ENCODE measurements at places on chromosomes 11 and 22.

- DNase-seq = no peak
These were observed 9.3 kb downstream of the OAF start for GRCh38 chr11:120219938-120220746.

DNA sequence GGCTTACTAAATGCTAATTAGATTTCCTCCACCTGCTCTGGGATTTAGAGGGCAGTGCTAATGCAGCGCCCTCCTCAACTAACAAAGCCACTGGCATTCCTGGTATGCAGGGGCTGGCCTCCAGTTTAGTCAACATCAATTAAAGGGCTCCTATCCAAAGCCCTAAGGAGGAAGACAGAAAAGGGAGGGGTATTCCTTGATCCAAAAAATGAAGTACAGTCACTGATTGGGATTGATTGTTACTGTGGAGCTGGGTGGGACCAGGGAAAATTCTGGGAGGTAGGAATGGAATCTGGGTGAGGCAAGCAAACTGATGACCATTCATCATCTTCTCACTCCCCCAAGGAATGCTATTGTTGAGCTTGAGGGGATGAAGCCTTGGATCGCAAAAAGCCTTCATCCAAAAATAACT is 52.2 kb downstream of the GAB2 start:
- peak; percentile 50 for DNase-seq

GRCh38 chr22:37639070-37639760 is at the start of gene SH3BP1:
Gene SH3BP1, plus strand, starts transcription at chr22:37639669. Its CDS starts 119 bp downstream, at chr22:37639788.
- no peak for DNase-seq

DNA sequence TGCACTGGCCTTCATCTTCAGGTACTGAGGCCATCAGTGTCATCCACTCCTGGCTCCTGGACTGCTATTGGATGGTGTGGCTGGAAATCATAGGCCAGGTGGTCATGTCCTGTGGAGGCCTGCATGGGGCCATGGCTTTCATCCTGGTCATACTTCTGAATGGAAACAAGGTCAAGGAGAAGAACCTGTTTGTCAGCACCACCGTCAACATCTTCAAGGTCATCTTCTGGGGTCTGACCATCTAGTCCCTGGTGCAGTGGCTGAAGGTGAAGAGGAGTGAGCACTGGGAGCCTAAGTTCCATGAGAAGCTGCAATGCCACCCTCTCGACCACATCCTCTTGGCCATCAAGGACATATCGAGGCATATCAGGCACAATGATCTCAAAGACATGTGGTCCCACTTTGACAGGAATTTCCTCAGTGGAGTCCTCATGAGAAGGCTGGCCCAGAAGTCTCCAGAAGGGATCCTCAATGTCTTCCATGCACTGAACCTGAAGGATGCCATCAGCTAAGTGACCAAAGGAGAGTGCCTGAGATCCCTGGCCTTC is 120.0 kb upstream of the SERPIND1 start:
- no peak for DNase-seq

DNA sequence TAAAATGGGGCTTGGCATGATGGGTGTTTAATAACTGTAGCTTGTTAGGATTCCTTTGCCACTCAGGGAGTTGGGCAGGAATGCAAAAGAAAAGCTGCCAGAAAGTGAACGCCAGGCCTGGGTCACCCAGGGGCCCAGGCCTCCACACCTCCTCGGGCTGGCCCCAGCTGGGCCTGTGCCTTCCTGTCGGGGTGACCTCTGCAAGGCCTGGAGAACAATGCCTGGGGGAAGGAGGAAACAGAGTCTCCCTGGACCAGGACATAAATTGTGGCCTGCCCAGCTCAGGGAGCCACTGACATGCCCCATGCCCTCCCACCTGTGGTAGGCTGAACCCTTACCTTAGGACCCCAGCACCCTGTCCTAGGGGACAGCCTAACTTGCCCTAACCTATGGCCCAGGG is 21.9 kb downstream of the MN1 start:
- DNase-seq = no peak

GRCh38 chr11:17751558-17751957 is 17.0 kb downstream of the KCNC1 start:
- no peak for DNase-seq

DNA sequence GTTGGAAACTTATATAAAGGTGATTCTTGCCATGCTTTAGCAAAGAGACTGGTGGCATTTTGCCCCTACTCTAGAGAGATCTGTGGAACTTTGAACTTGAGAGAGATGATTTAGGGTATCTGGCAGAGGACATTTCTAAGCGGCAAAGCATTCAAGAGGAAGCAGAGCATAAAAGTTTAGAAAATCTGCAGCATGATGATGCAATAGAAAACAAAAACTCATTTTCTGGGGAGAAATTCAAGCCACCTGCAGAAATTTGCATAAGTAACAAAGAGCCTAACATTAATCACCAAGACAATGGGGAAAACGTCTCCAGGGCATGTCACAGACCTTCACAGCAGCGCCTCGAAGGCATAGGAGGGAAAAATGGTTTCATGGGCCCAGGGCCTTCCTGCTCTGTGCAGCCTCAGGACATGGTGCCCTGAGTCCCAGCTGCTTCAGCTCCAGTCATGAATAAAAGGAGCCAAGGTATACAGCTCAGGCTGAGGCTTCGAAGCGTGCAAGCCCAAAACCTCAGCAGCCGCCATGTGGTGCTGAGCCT is 83.4 kb downstream of the MRTFA start:
- no peak for DNase-seq

GRCh38 chr11:111006227-111006626 is 239.3 kb upstream of the POU2AF2 start:
- no peak for DNase-seq

DNA sequence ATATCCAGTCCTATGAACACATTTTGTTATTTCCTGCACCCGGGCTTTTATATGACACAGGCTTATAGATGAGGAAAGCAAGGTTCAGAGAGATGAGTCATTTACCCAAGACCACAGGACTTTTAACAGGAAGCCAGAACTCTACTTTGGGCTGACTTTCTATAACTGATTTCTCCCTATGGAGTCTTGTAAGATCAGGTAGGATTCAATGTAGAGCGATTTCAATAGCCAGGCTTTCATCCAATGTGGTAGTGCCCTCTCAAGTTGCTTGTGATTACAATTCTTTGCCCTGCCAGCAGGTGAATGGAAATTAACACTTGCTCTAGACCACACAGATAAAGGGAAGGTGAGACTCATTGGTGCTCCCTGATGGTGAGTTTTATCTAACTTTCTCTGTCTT is 378.3 kb downstream of the INSC start:
- DNase-seq = peak; percentile 3

DNA sequence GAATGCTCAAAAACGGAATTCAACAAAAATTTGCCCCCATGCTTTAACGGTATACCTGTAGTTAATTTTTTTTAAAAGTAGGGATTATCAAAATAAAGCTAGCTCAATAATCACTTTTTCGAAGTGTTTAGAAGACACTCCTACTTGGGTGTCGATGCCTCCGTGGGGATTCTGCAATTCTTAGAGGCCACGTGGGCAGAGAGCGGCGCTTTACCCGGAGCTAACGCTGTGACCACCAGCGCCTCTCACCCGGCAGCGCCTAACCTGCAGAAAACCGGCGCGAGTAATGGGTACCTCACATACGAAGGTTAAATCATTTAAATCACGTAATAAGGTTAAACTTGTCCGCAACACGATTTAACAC is 583 bp downstream of the TAF1D start:
- peak; percentile 67 for DNase-seq

- peak; percentile 76 for DNase-seq
These were observed 19.9 kb downstream of the TRIM44 start for GRCh38 chr11:35682230-35683173.

DNA sequence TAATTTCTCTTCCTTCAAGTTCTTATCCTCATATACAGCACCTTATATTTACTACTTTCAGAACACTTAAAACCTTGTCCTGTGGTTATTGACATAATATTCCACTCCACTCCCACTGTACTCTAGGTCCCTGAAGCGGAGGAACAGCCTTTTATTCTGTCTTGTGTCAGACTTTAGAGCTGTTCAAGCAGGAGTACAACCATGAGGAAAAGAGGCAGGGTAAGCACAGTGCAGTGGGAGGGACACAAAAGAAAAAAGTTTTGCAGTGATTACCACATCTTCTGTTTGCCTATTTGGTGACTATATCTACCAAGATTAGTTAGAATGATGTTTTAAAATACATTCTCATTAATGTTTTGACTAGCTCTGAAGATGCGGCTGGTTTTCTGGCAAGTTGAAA is 122.0 kb upstream of the CEP126 start:
- DNase-seq = no peak

- DNase-seq = no peak
These were observed 167.1 kb downstream of the ADAMTS15 start for GRCh38 chr11:130615561-130615960.

DNA sequence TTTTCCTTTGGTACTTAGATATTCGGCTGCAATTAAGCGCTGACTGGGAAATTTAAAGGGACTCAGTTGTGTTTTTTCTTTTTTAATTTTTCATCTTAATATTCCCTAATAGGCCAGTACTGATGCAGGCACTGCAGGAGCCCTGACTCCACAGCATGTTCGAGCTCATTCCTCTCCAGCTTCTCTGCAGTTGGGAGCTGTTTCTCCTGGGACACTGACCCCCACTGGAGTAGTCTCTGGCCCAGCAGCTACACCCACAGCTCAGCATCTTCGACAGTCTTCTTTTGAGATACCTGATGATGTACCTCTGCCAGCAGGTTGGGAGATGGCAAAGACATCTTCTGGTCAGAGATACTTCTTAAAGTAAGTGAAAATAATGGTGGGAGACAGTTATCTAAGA is 3.8 kb downstream of the YAP1 start:
- DNase-seq = no peak

DNA sequence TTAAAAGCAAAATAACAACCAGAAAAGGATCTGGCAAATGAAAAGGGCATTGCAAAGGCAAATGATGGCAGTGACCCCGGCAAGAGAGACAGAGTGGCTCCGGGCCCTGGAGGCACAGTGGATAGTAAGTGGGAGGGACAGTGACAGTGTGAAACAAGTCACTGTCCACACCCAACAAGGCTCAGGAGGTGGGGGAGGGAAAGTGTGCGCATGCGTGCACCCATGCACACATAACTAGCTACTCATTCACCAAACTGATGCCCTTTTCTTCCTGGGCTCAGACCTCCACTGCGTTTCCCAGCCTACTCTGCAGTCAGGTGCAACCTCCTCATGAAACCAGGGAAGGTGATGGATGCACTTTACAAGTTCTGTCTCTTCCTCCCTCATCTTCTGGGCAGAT is 108.4 kb downstream of the SHANK2 start:
- no peak for DNase-seq

- DNase-seq = peak; percentile 46
These were observed 335 bp downstream of the TMEM138 start for GRCh38 chr11:61362542-61362875.

DNA sequence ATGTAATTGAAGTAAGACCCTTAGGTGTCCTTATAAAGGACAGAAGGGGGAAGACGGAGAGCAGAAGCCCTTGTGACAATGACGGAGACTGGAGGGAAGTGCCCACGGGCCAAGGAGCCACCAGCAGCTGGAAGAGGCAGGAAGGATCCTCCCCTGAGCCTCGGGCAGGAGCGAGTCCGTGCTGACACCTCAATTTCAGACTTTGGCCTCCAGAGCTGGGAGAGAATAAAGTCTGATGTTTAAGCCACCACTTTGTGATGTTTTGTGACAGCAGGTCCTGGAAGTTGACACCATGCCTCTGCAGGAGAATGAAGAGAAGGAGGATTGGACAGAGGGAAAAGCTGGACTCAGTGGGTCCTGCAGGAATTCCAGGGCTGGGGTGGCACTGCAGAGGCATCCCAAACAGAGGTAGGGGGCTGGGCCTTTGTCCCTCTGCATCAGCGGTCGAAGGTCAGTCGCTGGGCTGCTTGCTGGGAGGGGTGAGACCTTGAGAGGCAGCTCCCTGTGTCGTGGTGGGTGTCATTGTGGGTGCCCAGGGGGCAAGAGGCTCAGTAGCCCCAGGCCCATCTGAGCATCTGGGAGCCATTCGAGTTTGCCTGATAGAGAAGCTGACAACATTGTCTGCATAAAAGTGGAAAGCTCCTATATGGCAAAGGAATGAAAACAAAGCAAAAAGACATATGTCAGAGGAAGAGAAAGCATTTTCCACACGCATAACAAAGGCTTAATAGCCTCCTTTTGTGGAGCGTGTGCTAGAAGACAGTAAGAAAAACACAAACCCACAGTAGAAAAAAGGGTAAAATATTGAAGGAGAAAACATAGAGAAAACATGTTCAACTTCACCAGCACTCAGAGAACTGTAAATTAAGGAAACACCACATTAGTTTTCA is 68.8 kb downstream of the RTL6 start:
- no peak for DNase-seq

DNA sequence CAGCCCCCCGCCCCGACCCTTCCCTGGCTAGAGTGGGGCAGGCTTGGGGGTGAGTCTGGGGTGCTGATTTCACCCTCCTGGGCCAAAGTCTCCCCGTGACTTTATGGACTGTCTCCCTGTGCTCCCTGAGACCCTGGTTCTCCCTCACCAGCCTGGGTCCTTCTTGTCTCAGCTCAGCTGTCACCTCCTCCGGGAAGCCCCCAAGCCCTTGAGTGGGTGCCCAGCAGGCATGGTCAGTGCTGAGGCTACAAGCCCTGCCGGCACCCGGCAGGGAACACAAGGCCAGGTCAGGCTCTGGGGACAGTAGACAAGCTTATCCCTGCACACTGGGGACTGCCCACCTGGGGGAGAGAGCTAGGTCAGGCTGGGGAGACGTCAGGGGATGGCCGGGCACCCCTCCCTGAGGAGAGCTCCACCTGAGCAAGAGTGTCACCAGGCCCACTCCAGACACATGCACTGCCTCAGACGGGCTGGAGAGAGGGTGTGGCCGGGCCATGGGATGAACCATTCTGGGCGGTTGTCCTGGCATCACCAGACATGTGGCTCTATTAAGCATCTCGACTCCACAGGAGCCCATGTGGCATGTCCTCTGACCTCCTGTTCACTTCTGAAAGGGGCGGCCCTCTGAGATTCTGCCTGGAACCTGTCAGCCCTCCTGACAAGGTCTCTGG is 22.6 kb upstream of the RTN4R start:
- DNase-seq = no peak

DNA sequence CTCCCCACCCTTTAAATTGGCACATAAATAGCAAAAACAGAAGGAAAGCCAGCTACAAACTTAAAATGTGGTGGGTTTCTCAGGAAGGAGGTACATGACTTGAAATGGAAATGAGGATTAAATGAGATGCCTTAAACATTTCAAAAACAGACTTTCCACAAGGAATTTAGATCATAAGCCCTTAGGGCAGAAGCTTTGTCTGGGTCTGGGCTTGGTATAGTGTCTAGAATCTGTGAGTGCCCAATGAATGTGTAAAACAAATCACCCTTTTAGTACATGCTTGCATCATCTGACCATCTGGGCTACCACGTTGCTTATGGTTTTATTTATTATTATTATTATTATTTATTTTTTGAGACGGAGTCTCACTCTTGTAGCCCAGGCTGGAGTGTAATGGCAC is 37.1 kb upstream of the CREB3L1 start:
- DNase-seq = no peak

GRCh38 chr11:12377106-12377823 is at the start of gene PARVA:
Gene PARVA, plus strand, starts transcription at chr11:12377571. Its CDS starts 77 bp downstream, at chr11:12377648.
- peak; percentile 80 for DNase-seq

GRCh38 chr11:3183523-3183922 is 18.4 kb upstream of the OSBPL5 start:
- no peak for DNase-seq

- no peak for DNase-seq
These were observed 23.3 kb downstream of the ETS1 start for GRCh38 chr11:128563942-128564641.
